ENCODE measurements at places on chromosomes 7 and 10.

DNA sequence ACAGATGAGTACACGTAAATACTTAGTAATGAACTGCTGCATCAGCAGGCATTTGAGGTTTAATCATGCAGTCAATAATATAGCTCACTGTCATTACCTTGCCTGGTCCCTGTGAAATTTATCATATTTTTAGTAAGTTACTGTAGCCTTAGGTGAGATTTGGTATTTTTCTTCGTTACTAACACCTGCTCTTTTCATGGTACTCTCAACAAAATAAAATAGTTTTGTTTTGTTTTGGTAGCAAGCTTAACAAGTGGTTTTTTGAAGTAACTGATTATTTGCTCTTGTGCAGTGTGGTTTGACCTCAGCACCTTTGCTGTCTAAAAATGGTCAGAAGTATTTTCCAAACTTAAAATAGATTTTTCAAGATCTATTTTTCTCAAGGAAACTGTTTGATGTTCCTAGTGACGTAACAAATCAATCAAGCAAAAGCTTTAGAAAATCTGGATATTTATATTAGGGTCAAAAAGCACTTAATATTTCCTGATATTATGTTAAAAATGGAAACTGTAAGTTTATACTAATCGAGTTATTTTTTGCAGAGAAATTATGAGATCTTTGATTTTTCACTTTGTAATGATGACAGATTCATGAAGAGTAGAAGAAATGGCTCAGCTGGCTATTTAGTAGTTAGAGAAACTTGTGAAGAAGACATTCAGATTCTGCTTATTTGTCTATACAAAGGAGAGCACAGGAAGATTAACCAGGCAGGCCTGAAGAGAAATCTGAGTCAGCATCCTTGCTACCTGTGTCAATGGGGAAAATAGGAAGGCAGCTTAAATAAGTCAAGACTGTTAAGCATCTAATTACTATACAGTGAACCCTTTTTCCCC lies 21.0 kb upstream of the RPA3 start:
- no peak for DNase-seq

DNA sequence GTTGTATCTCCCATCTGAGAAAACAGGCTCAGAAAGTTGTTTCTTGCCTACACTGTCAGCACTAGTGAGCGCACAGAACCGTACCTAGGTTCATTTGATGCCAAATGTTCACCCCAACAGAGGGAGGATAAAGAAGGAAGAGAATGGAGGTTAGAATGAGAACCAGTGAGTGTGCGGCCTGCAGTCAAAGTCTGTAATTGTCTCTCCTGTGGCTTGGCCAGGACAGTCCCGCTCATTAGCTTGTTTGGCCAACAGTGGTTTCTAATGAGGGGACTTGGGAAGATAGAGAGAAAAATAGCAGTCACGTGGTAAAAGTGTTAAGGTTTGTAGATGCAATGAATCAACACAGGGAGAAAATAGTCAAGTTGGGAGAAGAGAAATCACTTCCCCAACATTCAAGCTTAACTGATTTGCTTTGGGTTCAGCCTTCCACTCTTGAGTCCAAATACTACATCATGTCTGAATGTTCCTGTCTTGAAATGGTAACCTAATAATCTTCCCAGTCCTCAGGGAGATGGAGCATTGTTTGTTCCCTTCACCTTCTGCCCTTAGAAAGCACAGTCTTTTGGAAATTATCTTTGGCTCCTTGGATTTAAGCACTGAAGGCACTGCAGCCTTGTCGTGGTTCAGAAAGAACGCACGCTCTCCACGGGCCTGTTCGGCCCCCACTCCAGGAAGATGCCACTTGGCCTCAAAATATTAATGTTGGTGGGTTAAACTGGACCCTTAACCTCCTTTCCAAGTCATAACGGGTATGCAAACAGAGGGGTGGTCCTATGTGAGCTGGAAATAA lies 360.4 kb upstream of the ZNF32 start:
- no peak for DNase-seq

DNA sequence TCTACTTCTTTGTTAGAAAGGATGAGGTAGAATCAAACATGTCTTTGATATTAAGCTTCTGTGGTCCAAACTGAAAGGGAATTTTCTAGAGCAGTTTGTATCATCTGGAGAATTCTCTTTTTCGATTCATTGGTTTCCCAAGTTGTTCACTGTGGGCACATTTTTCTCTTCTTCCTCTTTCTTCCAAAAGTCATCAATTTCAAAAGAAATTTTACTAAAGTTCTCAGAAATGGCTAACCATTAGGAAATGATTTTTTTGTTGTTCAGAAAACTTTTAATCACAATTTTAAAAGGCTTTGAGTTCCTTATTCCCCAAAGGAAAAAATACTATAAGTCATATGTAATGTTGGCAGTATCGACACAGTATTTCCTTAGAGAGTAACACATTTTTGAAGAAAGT lies 28.3 kb upstream of the CCDC6 start:
- peak; percentile 31 for DNase-seq

- no peak for DNase-seq
Measured at GRCh38 chr10:3542185-3542611, 242.8 kb downstream of the KLF6 start.

GRCh38 chr7:5754981-5755599 lies 26.4 kb downstream of the RNF216 start:
- no peak for DNase-seq

DNA sequence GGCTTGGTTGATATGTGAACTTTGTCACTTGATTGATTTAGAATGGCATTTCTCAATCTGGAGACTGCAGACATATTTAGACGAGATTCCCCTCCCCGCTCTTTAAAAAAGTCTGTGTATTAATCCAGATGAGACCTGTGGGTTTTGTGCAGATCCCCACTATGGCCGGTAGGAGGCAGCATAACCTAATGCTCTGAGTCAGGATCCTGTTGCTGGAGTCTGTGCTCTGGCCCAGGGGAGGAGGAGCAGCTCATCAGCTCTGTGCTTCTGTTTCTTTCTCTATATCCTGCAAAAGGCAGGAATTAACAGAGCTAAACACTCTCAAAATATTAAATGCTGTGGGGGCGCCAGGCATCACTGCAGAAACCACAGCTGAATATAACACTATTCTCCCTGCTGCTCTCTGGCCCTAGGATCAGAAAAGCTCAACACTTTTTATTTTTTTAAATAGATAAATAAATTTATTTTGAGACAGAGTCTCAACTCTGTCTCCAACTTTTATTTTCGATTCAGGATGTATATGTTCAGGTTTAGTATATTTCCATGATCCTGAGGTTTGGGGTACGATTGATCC lies 23.9 kb upstream of the SEPHS1 start:
- peak; percentile 93 for DNase-seq

GRCh38 chr7:16060502-16060901 lies 360.8 kb downstream of the CRPPA start:
- no peak for DNase-seq

DNA sequence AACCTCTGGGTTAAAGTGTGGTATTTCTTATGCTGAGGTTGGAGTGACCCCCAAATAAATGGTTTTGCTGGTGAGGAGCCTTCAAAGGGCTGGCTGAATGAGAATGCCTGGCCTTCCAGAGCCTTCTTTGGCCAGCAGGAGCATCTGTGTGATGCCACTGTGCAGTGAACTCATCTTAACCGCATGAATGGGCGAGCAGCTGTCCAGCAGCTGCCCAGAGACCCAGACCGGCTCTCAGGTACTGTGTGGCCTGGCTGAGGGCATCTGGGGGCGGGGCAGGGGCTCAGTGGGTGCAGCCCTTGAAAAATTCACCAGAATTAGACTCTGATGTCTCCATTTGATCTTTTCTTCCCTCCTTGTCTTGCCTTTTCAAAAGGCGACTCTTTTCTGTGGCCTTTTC lies 59.0 kb downstream of the SYPL1 start:
- DNase-seq: no peak

- DNase-seq: no peak
Measured at GRCh38 chr10:5595591-5595990, 70.8 kb downstream of the ASB13 start.

DNA sequence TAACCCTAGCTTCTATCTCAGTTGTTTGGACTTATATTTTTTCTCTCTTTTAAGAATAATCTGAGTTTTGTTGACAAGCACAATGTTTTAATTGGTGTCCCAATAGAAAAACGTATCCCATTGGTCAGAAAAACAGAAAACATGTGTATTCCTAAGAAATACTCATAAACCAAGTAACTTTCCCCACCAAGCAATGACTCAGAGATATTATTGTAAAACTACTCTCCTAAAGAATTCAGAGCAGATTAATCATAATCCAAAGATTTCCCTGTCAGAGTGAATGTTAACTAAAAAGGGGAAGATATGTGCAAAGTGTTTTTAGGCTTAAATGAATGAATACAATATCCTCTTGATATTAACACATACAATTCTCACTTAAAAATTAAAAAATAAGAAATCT lies 29.4 kb upstream of the MBL2 start:
- DNase-seq: no peak

- peak; percentile 27 for DNase-seq
Measured at GRCh38 chr7:149725426-149725821, 48.0 kb downstream of the ZNF467 start.

GRCh38 chr10:58477902-58478301 lies 34.8 kb upstream of the BICC1 start:
- no peak for DNase-seq

DNA sequence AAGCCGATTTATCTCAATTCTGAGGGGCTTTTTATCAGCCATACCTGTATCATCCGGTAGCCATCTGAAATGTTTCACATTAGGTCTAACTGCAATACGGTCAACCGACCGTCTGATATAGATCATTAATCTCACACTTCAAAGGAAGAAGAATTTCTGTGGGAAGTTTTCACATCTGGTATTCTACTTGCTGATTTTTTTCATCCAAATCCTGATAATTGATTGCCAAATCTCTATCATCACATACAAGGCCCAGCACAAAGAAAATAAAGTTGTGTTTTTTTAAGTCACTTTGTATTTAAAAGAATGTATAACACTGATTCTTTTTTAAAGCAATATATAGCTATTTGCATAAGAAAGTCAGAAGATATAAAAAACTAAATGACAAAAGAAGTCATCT lies 132.3 kb downstream of the DKK1 start:
- DNase-seq: no peak

GRCh38 chr10:7501157-7501556 lies 90.3 kb upstream of the SFMBT2 start:
- no peak for DNase-seq

DNA sequence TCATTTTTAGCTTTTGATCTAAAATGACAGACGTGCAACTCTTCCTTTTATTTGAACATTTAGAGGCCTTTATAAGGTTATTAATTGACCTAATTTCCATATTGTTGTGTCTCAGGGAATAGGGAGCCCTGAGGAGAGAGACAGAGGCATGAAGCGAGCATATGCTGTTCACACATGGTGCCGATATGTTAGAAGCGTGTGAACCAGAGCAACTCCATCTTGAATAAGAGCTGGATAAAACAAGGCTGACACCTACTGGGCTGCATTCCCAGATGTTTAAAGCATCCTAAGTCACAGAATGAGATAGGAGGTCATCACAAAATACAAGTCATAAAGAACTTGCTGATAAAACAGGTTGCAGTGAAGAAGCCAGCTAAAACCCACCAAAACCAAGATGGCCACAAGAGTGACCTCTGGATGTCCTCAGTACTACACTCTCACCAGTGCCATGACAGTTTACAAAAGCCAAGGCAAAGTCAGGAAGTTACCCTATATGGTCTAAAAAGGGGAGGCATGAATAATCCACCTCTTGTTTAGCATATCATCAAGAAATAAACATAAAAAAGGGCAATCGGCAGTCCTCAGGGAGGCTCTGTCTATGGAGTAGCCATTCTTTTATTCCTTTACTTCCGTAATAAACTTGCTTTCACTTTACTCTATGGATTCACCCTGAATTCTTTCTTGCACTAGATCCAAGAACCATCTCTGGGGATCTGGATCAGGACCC lies 80.1 kb downstream of the SEC61G start:
- no peak for DNase-seq

- no peak for DNase-seq
Measured at GRCh38 chr7:40711706-40712105, 576.9 kb downstream of the SUGCT start.

DNA sequence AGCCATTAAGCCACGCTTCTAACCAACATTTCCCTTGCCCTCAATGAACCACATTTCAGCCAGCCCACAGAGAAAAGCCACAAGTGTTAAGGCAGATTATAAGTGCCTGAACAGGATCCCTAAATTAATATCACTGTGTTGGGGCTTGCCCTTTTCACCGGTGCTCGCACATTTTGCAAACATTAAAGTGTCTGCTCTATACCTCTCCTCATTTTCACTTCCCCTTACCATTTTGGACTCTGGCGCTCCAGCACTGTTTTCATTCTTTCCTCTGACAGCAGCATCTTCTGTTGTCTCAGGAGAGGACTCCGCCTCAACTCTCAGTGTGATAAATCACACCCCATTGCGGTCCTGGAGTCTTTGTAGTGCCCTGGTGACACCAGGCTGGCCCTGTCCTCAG lies 274.2 kb downstream of the BAMBI start:
- DNase-seq: no peak

DNA sequence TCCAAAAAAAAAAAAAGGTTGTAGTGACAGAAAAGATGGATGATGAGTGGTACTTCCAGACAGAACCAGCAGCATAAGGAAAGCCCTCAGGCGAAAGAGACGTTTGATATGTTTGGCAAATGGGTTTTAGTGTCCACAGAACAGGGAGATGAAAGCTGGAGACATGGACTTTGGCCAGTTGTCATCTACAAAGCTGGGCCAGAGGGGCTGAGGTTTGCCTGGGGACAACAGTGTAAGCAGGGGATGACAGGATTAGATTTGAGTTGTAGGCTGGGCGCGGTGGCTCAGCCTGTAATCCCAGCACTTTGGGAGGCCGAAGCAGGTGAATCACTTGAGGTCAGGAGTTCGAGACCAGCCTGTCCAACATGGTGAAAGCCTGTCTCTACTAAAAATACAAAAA lies 47.8 kb upstream of the ELN start:
- DNase-seq: no peak

DNA sequence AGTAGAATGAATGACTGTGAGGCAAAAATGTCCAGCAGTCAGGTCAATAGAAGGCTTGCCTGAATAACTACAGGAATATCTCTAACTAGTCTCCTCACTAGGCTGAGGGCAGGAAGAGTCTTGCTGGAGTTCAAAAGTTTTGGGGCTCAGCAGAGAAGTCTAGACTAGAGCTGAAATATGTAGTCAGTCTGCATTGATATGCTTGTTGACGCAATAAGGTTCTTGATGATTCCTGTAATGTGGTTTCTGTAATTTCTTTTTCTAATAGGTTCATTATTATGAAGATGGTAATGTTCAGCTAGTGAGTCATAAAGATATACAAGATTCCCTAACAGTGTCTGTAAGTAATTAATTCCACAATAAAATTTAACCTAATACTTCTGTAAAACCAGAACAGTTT lies 41.5 kb upstream of the ST7 start:
- DNase-seq: no peak

GRCh38 chr10:132873395-132873794 lies 69.0 kb downstream of the CFAP46 start:
- DNase-seq: no peak

- no peak for DNase-seq
Measured at GRCh38 chr7:30835396-30835915, 64.2 kb downstream of the MINDY4 start.

DNA sequence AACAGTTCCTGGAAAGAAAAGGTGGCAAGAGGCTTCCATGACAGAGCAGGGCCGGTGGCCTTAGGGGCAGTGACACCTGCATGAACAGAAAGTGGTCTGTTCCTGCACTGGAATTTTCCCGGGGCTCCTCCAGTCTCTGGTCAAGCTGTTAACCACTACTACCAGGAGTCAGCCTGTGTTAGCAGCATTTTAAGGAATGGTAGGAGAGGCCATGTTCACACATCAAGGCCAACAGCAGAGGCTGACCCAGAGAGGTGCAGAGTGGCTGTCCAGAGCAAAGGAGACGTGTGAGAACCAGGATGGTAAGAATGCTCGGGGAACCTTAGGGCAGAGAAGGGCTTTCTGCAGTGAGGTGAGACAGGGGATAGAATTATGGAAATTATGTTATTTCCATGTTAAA lies 8.5 kb downstream of the H2BK1 start:
- no peak for DNase-seq
